ENCODE measurements at places on chromosomes 3 and 15.

GRCh38 chr3:53238886-53239285, 16.9 kb downstream of the TKT start:
- no peak for DNase-seq
- H3K4me1 ChIP-seq: peaks cover 76% of the 10 kb centered on the region
- H3K36me3 ChIP-seq: peaks cover 76% of the 10 kb centered on the region
- peak overlapping the region; percentile 44 for H3K27ac ChIP-seq

DNA sequence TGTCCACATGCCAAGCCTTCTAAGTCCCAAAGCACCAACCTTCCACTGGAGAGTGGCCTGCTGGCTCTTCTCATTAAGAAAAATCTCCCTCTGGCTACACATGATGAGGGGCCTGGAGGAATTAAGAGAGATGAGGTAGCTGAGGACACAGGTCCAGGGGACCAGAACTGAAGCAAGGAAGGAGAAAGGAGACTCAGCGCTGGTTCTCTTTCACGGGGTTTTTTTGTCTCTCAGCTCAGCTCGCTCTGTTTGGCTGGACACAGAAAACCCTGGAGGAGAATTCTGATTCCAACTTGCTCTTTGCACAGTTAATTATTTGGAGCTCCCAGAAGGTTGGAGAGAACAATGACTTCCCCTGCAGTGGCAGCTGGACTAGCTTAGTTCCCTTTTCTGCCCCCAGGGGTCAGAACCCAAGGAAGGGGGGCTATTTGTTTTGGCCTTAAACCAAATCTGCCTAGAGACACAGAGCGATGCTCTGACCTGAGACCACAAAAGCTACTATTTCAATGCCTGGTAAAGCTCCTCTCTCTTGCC, 507.6 kb downstream of the FHIT start:
- H3K4me1 ChIP-seq: peaks cover 18% of the 10 kb centered on the region
- no peak overlapping the region for H3K27ac ChIP-seq
- H3K27me3 ChIP-seq: no peaks in the 10 kb centered on the region

GRCh38 chr3:11204697-11205348, 50.5 kb downstream of the HRH1 start:
- H3K4me1 ChIP-seq: no peaks in the 10 kb centered on the region
- H3K36me3 ChIP-seq: peaks cover 38% of the 10 kb centered on the region
- DNase-seq: no peak
- no peaks in the 10 kb centered on the region for H3K27me3 ChIP-seq
- H3K4me3 ChIP-seq: no peak overlapping the region
- H3K27ac ChIP-seq: no peak overlapping the region

DNA sequence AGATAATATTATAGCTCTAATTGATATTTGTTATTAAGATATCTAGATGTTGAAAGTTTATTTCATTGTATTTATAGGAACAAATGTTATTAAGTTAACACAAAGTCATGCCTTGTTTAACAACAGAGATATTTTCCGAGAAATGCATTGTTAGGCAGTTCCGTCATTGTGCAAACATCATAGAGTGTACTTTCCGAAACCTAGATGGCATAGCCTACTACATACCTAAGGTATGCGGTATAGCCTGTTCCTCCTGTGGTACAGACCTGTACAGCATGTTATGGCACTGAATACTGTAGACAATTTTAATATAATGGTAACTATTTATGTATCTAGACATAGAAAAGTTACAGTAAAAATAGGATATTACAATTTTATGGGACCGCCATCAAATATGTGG, 114.3 kb downstream of the NAALADL2 start:
- no peaks in the 10 kb centered on the region for H3K27me3 ChIP-seq
- H3K4me3 ChIP-seq: no peak overlapping the region
- H3K27ac ChIP-seq: no peak overlapping the region

DNA sequence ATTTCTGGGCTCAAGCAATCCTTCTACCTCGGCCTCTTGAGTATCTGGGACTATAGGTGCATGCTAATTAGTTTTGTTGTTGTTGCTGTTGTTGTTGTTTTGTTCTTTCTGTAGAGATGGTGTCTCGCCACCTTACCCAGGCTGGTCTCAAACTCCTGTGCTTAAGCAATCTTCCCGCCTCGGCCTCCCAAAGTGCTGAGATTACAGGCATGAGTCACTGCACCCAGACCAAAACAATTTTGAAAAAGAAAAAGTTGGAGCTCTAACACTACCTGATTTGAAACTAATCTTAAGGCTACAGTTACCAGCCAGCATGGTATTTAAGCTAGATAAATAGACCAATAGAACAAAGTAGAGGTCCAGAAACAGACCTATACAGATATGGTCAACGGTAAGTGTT, 29.8 kb downstream of the KPNA1 start:
- H3K36me3 ChIP-seq: peaks cover 3% of the 10 kb centered on the region
- no peak for DNase-seq
- no peak overlapping the region for H3K4me3 ChIP-seq
- H3K4me1 ChIP-seq: no peaks in the 10 kb centered on the region
- H3K27me3 ChIP-seq: no peaks in the 10 kb centered on the region

DNA sequence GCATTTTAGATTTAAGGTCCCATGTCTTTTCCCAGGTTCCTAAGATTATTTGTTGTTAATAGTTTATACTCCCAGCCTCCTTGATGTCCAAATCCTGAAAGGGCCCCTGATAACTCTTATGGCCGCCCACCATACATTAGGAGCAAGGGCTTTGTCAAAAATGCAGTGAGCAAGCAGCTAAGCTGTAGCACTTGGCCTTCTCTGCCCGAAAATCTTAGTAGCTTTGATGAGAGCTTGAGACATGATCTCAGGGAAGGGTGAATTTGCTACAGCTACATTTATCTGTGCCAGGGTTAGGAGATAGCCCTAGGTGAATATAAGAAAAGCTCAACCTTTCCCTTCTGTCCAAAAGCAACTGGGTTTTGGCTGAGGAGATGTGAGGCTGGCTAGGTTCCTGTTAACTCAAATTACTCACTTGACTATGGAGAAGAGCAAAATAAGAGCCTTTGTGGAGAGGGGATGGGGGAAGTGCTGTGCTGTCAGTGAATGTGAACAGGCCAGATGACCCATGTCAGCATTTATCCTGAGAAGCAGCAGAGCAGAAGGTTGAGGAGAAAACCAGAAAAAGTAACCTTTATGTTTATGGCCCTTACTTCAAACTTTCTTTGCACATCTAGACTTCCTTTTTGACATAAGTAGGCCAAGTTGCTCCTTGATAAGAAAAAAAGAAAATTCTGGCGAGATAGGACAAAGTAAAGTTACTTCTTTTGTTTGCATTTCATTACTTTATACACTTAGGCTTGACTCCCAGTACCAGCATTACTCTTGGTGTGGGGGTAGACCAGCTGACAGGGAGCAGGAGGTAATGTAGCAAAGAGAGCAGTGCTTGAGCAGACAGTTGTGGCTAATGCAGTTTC, 21.1 kb downstream of the MAPK6 start:
- peak; percentile 32 for DNase-seq
- H3K27ac ChIP-seq: peak overlapping the region; percentile 33
- peaks cover 31% of the 10 kb centered on the region for H3K4me1 ChIP-seq
- no peaks in the 10 kb centered on the region for H3K27me3 ChIP-seq
- no peak overlapping the region for H3K4me3 ChIP-seq
- no peaks in the 10 kb centered on the region for H3K36me3 ChIP-seq

DNA sequence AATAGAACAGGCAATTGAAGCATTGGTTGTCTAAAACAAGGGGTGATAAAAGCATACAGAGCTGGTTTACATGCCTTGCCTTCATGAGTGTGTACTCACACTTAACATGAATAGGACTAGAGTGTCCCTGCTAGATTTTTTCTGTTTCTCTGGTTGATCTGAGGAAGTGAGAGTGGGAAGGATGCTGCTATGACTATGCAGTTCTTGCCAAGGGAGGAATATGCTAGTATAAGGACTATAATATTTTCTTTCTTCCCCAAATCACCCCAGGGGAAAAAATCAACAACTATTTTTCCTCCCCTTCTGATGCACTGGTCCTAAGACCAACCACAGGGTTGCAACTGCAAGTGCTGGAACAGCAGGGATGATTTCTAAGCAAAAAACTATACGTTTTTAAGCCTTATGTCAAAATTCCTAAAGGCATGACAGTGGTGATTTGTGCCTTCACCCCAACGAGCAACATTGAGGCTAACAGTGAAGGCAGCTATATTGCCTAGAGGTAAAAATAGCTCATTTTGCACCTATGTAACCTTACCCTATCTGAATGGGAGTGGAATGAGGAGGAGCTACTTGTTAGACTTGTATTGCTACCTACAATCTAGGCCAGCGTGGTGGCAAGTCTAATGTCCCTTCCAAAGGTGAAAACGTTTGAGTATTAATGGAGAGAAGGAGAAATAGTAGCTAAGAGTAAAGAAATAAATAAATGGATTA, 33.5 kb upstream of the USP8 start:
- no peak overlapping the region for H3K4me3 ChIP-seq
- no peaks in the 10 kb centered on the region for H3K36me3 ChIP-seq
- H3K27ac ChIP-seq: peak overlapping the region; percentile 65
- no peaks in the 10 kb centered on the region for H3K27me3 ChIP-seq

GRCh38 chr3:106578911-106579310, 710.1 kb upstream of the CBLB start:
- no peak overlapping the region for H3K27ac ChIP-seq
- no peak overlapping the region for H3K4me3 ChIP-seq
- no peaks in the 10 kb centered on the region for H3K36me3 ChIP-seq
- DNase-seq: no peak
- no peaks in the 10 kb centered on the region for H3K27me3 ChIP-seq

DNA sequence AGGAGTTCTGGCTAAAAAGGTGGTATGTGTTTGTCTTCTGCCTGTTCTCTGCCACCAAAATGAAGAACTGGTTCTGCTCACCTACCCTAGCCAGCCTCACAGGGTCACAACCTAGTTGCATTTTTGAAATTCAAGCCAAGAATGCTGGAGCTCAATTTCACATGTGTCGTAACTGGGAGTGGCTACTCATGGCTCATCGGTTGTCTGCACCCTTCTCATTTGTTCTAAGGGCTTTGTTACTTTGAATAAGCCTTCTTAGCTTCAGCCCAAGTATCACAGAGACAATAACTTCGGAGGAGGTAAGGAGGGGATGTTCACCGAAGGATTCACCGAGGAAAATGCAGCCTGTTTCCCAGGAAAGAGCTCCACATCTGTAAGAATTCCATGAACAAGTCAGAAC, 134.3 kb upstream of the RARB start:
- no peaks in the 10 kb centered on the region for H3K36me3 ChIP-seq
- no peaks in the 10 kb centered on the region for H3K4me1 ChIP-seq
- no peak overlapping the region for H3K4me3 ChIP-seq

DNA sequence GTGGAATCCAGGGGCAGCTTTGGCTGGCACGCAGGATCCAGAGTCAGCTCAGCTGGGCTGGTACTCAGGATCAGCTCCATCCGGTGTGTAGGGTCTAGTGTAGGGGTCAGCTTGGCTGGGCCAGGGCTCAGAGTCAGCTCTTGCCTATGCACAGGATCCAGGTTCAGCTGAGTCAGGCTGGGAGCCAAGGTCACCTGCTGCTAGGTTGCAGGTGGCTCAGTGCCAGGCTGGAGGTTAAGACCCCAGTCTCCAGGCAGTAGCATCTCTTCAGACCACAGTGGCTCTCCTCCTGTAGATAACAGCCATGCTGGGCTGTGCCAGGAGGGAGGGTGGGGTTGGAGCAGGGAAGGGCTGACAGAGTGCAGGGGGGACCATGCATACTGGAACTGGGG, 1.8 kb downstream of the HYAL3 start:
- no peak for DNase-seq
- no peaks in the 10 kb centered on the region for H3K36me3 ChIP-seq
- H3K27ac ChIP-seq: no peak overlapping the region
- H3K4me3 ChIP-seq: no peak overlapping the region

DNA sequence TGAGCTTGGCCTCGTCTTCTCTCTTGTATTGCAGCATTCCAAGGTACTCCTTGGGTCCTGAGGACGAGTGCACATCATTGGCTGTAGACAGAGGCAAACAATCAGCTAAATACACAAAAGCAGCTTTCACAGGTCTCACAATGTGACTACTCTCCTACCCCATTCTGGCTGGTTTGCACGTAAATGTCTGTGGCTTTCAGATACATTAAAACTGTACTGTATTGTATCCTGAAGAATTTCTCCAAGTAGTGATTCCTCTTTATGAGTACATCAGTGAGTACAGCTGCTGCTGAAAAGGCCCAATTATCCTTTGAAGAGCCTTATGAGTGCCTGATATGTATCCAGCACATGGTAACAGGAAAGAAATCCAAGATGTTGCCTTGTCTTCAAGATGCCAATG, 22.0 kb upstream of the GNB5 start:
- peaks cover 13% of the 10 kb centered on the region for H3K4me1 ChIP-seq
- H3K27me3 ChIP-seq: no peaks in the 10 kb centered on the region
- no peak for DNase-seq
- H3K36me3 ChIP-seq: no peaks in the 10 kb centered on the region

DNA sequence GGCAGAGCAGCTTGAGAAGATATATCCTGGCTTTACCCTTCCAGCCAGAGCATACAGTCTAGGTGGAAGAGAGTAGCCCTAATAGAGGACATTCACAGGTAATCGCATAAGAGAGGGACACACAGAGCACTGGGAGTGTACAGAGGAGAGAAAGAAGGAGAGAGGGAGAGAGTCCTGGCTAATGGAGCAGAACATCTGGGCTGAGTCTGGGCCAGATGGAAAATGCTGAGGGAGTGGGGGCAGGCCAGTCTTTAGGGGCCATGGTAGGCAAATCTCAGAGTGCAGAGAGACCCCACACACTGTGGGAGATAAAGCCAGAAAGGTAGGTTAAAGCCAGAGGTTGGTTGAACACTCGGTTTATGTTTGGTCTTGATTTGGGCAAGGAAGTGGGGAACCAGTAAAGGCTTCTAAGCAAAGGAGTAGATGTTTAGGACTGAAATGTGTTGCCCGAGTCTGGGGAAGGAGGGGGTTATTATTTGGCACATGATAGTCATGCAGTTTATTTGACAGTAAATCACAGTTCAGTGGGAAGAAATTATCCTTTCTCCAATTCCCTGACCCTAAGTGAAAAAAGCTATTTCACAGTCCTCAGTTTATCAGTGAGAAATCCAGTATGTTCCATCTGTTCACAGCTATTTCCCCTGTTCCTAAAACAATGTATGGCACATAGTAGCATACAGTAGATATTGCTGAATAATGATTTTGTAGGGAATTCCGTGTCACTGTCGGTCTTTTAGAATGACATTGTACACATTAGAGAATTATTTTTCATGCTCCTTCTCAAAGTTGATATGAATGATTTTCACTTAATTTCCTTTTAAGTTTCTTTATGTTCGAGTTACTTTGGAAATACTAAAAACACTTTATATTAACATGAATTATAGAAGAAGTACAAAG, 45.7 kb downstream of the PDHB start:
- H3K4me3 ChIP-seq: no peak overlapping the region
- no peak overlapping the region for H3K27ac ChIP-seq
- H3K27me3 ChIP-seq: no peaks in the 10 kb centered on the region

GRCh38 chr3:108396336-108396735, 100.0 kb downstream of the HHLA2 start:
- DNase-seq: no peak
- no peaks in the 10 kb centered on the region for H3K36me3 ChIP-seq
- H3K4me1 ChIP-seq: no peaks in the 10 kb centered on the region
- H3K4me3 ChIP-seq: no peak overlapping the region
- H3K27ac ChIP-seq: no peak overlapping the region

DNA sequence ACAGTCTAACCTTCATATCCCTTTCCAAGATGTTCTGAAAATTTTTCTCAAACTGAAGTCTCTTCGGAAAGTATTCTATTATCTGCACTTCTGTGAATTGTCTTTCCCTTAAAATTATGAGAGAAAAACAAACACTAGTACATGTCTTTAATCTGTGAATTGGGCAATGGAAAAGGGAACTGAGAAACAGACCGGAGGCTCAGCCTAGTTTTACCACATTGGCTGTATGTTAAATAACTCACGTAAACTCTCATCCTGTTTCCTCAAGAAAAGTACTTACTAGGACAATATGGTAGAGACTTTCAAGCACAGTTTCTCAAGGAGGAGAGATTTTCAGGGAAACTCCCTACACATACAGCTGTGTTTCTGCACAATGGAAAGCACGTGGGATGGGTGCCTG, 982.2 kb upstream of the SEMA6D start:
- DNase-seq: no peak
- H3K4me3 ChIP-seq: no peak overlapping the region
- H3K4me1 ChIP-seq: no peaks in the 10 kb centered on the region
- no peaks in the 10 kb centered on the region for H3K36me3 ChIP-seq
- no peak overlapping the region for H3K27ac ChIP-seq
- no peaks in the 10 kb centered on the region for H3K27me3 ChIP-seq
